Stimulated activated CD4-positive, alpha-beta T cell treated with anti-CD3 and anti-CD28 coated beads, TNF-alpha, amount 100 ng/mL, for 1 hour (primary cell): ENCODE measurements at places on chromosomes 1 and 21.

DNA sequence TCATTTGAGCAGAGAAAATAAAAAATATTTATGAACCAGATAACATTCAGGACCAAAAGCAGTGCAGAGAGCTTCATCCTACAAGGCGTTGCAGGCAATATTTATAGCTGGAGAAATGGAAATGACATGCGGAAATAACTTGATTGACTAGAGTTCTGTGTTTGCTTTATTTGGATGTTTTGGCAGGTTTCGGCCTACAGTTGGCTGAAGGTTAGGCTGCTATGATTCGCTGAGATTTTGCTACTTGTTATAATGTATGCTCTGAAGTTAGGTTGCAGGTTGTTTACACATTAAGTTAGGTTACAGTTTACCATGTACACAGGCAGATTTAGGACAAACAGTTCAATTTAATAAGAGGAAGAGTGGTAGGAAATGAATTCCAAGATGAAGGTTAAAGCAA lies 632 bp upstream of the OR13G1 start:
- no peak for DNase-seq

GRCh38 chr1:230517326-230517725 lies 91.2 kb upstream of the PGBD5 start:
- DNase-seq = no peak

- DNase-seq = no peak
Measured at GRCh38 chr1:187848321-187848720, 1019.6 kb downstream of the PLA2G4A start.

DNA sequence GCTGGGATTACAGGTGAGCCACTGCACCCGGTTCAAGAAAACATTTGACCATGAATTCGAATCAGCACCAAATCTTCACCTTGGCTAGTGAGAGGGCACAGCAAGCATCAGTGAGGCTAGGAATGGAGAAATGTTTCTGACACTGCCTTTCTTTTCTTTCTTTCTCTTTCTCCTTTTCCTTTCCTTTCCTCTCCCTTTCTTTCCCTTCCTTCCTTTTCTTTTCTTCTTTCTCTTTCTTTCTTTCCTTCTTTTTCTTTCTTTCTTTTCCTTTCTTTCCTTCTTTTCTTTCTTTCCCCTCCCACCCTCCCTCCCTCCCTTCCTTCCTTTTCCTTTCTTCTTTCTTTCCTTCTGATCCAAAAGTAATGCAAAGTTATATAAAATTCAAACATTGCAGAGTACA lies 40.9 kb downstream of the GFI1 start:
- DNase-seq = no peak
